ENCODE measurements at places on chromosomes 5 and 9.

DNA sequence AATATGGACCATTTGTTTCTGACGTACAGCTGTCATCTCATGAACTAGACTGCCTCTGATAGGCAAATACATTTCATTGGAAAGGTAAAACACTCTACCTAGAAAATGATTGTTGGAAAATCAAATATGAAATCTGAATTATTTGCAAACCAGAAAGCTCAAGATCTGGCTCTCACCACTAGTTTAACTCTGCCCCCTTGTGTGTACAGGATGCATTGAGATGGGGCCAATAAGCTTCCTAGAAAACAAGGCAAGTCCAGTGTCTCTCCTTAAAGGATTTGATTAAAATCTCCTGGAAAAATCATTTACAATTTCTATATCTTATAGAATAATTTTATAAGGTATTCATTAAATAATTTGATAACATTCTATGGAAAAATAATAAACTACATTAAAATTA lies 311.9 kb upstream of the ANKH start:
- DNase-seq: no peak

DNA sequence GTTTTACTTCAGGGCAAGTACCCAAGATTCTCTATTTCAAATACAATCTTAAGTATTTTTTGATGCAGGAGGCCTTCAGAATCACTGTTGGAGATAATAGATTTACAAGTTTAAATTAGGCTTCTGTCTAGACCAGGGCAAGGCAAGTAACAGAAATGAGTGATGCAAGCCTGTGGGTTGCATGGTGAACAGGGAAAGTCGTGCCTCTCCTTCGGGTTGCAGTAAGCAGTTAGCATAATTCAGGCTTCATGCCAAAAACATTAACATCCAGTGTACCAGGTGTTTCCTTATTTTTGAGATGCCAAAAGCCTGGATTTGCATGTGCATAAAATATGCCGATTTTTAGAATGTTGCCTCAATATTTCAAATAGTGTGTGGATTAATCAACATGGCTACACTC lies 369.0 kb downstream of the CAAP1 start:
- no peak for DNase-seq

DNA sequence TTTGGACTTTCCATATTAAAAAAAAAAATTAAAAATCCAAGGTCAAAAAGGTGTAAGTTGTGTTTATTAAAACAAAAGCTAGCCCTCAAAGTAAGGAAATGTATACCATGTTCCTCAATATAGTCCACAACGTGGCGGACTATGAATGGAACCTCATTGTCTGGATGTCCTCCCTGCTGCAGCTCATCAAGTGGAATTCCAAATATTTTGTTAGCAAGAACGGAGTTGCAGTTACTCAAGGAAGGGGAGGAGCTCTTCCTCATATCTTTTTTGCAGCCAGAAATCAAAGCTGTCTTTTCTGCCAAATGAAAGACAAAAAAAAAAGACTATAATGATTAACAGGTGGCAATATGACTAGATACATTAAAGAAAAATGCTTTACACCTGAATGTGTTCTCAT lies 14.0 kb downstream of the FAM13B start:
- DNase-seq: no peak

- no peak for DNase-seq
Measured at GRCh38 chr9:129347316-129348120, 169.5 kb upstream of the IER5L start.

GRCh38 chr9:81490605-81491331 lies 198.6 kb downstream of the TLE1 start:
- DNase-seq: no peak

- no peak for DNase-seq
Measured at GRCh38 chr9:95273369-95274022, 44.0 kb downstream of the FANCC start.

- DNase-seq: no peak
Measured at GRCh38 chr9:35193762-35194161, 32.0 kb downstream of the UNC13B start.

GRCh38 chr9:130565792-130566191 lies 13.6 kb upstream of the FUBP3 start:
- DNase-seq: no peak

- DNase-seq: no peak
Measured at GRCh38 chr5:37859805-37860204, 20.0 kb upstream of the GDNF start.

GRCh38 chr5:179153341-179153901 lies 93.2 kb downstream of the ZNF354C start:
- DNase-seq: no peak

DNA sequence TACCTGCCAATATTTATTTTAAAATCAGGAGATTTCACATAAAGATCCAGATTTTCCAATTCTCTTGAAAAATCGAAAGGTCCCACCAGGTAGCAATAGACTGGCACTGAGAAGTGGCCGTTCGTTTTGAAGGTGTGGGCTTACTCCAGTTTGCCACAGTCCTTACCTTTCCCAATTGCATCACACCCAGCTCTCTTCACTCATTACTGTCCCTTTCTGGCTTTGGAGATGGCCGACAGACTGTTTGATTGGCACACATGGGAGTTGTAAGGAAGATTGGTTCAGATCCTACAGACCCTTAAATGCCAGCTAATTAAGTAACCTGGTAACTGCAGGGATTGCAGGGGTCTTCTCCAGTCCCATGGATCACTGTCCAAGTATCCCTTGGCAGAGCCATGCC lies 68.7 kb upstream of the LARP1 start:
- no peak for DNase-seq

DNA sequence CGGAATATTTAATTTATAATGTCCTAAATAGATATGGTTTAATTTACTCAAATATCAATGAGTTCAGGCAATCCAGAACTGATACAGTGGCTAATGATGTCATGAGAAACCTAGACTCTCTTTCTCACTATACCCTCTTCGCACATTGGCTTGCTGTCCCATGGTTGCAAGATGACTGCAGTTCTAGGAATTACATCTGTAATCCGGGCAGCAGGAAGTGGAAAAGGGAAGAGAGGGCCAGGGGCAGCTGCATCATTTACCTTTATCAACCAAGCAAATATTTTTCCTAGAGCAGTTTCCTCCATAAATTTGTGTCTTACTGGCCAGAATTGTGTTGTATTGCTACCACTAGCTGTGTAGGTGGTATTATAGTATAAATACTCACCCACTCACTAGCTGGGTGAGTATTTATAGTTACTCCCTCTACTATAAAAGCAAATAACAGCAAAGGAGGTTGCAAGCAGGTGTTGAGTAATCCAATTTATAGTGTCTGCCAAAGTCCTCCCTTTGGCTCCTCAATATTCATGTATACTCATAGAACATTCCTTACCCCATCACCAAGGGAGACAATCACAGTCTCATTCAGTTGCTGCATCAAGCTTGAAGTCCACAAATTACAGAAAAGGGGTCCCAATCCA lies 168.8 kb downstream of the DROSHA start:
- DNase-seq: no peak

DNA sequence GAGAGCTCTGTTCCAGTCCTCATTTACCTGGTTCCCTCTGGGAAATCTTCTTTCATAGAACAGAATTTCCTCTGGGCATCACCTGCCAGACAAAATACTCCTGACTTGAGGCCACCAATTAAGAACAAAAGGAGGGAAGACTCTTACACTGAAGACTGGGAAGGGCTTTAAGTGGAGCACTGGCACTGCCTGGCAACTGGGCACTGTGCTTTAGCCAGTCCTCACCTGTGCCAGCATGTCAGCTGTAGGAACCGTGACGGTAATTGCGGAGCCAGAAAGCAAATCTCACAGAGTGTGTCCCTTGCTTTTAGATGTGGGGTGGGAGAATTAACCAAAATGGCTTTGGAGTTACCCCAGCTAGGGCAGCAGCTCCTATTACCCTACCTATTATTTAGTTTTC lies 40.6 kb downstream of the FAM219A start:
- DNase-seq: no peak

DNA sequence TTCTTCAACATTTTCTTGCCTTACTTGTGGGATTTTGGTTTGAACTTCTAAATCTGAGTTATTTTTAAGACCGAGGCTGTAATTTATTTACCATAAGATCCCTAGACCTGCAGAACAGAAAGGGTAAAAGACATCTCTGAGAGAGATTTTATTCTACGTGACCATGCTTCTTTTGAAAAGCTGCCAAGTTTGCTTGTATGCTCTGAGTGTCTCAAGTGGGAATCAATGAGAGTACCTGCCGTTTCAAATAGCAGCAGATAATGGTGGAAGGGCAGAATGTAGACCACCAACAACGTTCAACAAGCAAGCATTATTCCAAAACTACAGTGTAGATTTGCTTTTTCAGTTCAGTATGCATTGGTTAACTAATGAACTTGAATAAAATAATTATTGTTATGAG lies 108.6 kb upstream of the MINAR2 start:
- DNase-seq: no peak

DNA sequence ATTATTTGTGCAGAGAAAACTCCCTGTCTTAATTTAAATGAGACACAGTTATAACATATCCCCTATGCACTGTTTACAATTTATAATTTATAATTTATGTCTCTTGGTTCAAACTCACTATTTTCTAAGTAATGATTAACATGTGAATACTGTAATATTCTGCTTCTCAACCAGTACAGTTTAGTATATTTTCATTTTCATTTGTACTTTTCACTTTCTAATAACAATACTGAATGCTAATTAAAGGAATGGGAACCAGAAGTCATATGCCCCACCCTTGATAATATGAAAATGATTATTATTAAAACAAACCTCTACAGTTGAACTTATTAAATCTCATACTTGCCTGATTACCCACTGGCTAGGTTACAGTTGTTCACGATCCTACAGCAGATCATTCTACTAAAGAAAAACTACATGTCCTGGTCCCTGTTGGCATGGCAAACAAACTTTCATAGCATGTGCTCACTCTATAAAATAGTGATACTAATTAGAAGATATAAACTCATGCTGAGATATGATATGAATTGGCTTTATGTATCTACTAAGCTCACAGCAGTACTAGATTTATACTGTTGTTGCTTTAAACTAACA lies 66.4 kb downstream of the POU5F2 start:
- no peak for DNase-seq

Measured in T-cell (primary cell).